ENCODE measurements at places on chromosomes 12 and 14.

DNA sequence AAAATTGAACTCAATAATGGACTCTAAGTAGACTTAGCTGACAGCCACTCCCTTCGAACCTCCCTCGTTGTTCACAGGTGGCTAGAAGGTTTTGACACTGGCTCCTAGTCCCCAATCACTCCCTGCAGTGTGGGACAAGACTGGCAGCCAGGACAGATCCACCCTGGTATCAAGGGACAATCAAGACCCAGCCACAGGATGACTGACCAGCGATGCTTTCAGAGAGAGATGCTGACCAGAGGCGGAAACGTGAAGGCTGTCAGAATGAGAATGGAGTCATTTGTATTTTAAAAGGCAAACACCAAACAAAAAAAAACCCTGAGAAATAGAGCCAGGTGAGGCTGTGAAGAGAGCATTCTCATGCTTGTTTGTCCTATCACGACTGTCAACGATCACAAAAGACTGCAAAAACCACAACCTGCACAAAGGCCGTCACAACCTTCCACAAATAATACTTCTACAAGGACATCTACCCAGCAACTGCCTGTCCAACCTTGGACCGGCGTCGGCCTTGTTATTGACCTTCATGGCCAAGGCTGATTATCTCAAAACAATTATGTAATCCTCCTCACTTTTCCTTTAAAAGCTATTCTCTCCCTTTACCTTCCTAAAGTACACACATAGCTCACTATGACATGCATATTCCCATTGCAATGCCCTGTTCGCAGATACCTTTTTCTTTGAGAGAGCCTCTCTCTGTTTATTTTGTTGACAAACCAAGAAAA, 13.2 kb downstream of the EIF5 start:
- DNase-seq, result no peak

- DNase-seq, result no peak
Measured at GRCh38 chr12:2064071-2064507, 11.3 kb downstream of the CACNA1C start.

DNA sequence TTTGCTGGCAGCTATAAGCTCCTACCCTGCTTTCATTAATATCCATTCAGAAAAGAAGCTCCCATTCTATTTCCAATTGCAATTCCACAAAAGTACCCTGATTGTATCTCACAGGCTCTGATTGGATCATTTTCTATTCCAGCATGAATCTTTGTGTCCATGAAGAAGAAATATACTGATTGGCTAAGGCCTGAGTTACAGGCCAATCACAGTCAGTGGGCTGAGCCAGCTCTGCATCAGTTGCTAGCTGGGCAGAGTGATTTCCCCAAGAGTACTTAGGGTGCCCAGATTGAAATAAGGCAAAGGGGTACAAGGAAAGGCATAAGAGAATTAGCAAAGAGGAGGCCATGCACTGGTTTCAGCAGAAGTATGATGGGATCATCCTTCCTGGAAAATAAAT, 14.4 kb downstream of the ART4 start:
- DNase-seq, result no peak

DNA sequence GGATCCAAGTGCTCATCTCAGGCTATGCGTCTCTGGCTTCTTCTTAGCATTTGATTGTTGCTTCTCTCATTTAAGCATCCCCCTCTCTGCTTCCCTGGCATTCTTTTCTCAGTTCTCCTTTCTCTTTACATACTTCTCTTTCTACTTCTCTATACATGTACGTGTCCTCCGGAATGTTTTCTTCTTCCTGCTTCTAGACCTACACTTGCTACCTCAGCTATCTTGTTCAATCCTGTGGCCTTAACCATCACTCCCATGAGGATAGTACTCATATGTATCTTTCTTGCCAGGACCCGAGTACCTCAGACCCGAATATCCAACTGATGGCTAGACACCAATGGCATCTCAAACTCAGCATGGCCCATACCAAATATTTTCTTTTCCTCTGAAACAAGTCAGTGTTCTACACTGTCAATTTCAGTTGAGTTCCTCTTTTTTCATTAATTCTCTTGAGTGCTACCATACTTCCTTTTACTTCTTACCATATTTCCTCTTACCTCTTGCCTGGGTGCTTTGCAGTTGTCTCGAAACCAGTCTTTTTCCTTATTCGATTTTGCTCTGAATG, 115.1 kb upstream of the SLC38A2 start:
- DNase-seq, result no peak

- no peak for DNase-seq
Measured at GRCh38 chr14:68662392-68662791, 130.5 kb downstream of the ZFP36L1 start.

DNA sequence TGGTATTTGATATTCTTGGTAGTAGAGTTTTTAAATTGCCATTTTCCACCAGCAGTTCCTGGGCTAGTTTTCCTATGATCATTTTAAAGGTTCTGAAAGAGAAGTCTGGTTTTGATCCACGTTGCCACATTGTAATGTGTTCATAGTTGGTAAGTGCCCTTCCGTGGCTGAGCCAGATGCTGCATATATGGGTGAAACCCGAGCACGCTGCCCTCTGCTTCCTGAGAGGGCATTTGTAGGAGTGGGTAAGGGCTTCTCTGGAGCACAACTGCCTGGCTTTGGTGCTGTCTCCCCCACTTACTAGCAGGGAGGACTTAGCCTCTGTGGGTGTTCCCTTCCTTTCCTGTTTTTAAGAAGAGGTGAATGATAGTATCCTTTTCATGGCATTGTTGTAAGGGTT, 7.1 kb downstream of the SNRNP35 start:
- DNase-seq, result no peak

DNA sequence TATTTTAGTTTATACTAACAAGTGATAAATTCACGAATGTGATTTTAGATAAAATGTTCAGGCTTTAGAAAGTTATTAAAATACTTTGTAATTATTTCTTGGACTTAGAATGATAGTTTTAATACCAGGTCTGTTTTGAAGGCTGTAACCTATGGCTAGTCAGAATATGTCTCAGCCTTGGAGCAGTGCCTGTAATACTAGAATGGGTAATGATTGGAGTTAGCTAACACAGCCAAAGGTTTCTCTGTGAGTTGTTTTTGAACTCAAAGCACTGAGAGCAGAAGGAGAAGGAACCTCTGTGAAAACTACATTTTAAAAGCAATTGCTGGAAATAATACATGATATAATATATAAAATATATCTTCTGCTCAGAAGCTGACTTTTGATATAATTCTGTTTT, 110.1 kb downstream of the TMEM117 start:
- DNase-seq, result no peak

GRCh38 chr12:82688596-82688995, 1.9 kb downstream of the TMTC2 start:
- no peak for DNase-seq

DNA sequence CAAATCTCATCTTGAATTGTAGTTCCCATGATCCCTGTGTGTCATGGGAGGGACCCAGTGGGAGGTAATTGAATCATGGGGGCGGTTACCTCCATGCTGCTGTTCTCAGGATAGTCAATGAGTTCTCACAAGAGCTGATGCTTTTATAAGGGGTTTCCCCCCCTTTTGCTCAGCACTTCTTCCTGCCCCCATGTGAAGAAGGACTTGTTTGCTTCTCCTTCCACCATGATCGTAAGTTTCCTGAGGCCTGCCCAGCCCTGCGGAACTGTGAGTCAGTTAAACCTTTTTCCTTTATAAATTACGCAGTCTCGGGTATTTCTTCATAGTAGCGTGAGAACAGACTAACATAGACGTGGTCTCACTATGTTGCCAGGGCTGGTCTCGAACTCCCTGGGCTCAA, 56.1 kb upstream of the EIF5 start:
- no peak for DNase-seq

DNA sequence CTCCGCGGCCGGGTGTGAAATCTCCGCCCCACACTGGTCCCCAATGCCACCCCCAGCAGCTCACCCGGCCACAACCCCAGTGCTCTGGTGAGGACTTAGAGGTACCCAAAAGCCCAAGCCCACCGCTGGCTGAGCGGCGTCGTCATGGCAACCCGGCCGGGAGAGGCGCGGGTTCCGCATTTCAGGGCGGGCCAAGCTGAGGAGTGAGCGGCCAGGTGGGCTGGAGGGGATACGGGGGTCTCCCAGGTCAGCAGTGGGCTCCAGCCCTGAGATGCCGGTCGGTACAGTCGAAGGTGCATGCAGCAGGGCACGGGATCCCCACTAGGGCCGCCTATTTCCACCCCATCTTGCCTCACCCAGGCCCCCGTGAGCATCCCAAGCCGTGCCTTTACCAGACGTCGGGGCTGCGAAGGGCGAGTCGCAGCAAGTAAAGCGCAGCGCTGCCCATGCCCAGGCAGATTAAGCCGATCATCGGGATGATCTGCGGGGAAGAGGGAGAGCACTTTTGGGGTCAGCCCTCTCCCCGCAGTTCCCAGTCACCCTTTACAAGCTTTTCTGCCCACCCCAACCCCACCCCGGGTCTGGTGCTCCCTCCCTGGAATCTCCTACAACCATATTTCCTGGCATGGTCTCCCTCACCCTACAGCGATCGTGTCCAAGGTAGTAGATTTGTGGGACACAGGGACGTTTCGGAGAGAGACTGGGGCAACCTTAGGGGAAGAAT, 6.9 kb downstream of the SHMT2 start:
- no peak for DNase-seq

DNA sequence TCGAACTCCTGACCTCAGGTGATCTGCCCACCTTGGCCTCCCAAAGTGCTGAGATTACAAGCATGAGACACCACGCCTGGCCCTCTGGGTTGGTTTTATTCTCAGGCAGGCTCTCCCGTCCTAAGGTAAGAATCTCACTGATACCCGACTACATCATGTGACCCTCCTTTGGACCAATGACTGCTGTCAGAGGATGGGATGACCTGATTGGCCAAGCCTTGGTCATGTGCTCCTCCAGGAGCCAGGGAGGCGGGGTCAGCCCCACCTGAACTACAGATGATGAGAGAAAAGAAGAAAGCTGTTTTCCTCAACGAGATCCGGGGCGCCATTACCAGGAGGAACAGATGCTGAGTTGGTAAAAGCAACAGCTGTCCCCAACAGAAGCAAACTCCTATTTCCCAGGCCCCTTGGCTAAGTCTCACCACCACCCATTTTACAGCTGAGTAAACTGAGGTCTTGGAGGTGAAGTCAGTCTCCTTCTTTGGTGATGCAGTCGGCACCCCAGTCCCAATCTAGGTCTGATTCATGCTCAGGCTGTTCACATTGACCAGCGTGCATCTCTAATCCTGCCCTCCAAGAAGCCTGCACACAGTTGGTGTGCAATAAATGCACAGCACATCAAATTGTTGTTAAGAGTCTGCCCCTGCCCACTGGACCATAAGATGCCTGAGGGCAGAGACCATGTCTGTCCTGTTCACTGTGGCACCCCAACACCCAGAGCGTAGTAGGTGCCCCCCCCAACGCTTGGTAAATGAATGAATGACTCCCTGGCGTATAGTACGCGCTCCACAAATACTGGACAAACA, 118.8 kb downstream of the SCARB1 start:
- DNase-seq, result no peak

- DNase-seq, result no peak
Measured at GRCh38 chr14:96038558-96038919, 623 bp upstream of the C14orf132 start.

- DNase-seq, result peak; percentile 15
Measured at GRCh38 chr12:104201238-104202001, 14.2 kb upstream of the TXNRD1 start.

- no peak for DNase-seq
Measured at GRCh38 chr12:27965966-27966365, 6.6 kb downstream of the PTHLH start.

DNA sequence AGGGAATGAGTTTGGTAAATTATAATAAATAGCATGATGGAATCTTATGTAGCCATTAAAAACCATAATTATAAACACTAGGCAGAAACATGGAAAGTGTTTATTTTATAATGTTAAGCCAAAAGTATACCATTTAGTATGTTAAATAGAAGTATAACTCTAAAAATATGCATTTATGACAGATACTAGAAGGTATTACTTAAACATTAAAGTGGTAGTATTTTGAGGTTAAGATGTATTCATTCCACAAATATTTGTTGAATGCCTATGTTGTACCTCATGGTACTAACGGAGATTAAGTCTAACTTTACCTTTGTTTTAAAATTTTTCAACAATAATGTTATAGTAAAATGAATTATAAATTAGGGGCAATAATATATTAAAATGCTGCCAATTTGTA, 24.1 kb downstream of the TTC8 start:
- DNase-seq, result no peak

DNA sequence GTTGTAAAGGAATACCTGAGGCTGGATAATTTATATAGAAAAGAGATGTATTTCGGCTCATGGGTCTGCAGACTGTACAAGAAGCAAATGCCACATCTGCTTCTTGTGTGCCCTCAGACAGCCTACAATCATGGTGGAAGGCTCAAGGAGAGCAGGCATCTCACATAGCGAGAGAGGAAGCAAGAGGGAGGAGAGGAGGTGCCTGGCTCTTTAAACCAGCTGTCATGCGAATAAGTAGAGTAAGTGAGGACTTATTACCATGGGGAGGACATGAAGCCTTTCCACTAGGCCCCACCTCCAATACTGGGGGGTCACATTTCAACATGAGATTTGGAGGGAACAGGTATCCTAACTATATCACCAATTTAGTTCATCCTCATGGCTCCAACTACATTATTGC, 118.7 kb downstream of the ACSS3 start:
- DNase-seq, result no peak

GRCh38 chr12:130615861-130616345, 100.2 kb downstream of the RIMBP2 start:
- DNase-seq, result no peak

GRCh38 chr12:43730283-43730682, 28.3 kb downstream of the PUS7L start:
- no peak for DNase-seq

DNA sequence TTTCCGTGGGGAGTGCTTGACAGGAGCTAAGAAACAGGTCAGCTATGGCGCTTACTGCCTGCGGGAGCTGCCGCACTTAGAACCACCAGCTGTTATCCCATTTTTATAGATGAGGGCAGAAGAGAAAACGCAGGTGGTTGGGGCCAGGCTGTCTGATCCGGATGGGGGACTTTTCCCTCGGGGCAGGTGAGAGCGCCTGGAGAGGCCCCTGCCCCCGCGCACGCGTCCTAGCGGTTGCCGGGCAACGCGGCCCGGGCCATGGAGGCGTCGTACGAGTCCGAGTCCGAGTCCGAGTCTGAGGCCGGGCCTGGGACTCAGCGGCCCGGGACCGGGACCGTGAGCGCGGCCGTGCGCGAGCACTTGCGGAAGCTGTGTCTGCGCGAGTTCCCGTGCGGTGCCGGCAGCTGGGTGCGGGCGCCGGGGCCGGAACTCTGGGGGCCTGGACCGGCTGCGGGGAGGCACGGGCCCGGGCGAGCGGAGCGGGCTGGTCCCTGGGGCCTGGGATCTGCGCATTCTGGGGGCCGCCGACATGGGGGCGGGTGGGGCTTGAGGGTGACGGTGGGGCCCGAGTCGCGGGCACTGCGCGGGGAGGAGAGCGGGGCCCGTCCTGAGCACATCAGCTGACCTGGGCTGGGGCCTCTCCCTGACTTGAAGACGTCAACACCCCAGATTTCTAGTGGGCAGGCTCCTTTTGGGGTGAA, at the start of gene LRRC43:
Gene LRRC43, plus strand, starts transcription at position 237 of the 701 bp plus-strand sequence. Its CDS starts 22 bp downstream, at position 259.
- DNase-seq, result no peak
